Forelimb muscle (tissue), 1 donor: ENCODE measurements at places on chromosomes 7 and 10. TPM values are rescaled to one million over a fixed set of nuclear protein-coding genes. Genes with fewer than 3 reads are reported as not detected.

DNA sequence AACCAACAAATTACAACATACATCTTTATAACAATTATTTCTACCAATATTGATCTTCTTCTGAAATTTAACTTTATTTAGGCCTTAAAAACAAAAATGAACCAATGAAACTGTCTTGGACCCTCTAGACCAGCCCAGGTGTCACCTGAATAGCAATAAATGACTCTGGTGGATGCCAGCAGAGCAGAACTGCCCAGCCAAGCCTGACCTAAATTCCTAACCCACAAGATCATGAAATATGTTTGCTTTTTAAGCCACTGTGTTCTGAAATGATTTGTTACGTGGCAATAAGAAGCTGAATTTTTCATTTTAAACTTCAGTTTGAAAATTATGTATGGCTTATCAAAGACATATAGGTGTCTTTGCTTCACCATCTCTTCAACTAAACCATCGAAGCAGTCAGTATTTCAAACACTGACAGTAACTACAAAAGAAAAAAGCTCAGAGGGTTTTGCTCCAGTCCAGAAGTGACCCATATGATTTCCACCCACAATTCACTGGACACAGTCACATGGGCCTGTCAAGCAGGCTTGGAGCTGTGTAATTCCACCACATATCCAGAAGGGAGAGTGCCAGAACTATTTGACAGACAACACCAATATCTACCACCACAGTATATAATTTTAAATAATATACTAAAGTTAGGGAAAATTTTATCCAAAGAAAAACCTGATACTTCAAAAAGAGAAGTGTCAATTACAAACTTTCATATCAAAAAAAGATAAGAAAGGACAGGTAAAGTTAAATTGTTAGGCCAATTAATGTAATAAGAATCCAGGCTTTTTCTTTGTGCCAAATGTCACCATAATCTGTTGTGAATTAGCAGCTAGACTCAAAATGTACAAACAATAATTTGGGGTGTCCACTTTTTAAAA lies 94.5 kb downstream of the KMT2C start:
- peak; percentile 11 for DNase-seq

DNA sequence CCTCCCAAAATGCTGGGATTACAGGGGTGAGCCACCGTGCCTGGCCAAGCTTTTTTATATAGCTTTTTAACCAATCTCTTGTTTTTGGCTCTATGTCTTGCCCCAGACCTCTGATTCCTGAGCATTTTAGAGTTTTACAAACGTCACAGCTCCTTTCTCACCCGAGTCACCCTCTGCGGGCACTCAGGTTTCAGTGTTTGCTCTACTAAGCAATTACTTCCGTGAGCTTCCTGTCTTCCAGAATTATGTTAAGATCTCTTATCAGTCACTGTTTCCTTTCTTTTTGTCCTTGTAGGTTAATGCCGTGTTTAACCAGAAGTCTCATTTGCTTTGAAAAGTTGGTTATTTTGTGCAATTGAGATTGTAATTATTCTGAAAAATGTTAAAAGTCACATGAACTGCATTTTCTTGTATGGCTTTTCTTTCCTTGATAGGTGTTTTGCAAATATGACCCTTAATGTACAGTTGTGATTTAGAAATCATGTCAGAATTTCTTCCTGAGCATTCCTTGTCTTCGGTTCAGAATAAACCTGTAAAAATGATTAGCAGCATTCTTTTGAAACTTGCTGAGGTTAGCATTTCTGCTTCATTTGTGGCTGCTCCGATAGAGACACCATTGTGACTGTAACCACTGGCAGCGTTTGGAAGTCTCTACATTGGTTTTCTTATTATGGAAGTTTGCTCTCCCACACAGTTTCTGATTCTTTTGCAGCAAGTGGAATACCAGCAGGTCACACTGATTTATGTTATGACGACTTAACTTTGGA lies 4.5 kb upstream of the HKDC1 start:
- no peak for DNase-seq

The H2BK1 gene
- not detected for polyA plus RNA-seq

GRCh38 chr7:131774419-131775220 lies 218.2 kb upstream of the PODXL start:
- DNase-seq: no peak

DNA sequence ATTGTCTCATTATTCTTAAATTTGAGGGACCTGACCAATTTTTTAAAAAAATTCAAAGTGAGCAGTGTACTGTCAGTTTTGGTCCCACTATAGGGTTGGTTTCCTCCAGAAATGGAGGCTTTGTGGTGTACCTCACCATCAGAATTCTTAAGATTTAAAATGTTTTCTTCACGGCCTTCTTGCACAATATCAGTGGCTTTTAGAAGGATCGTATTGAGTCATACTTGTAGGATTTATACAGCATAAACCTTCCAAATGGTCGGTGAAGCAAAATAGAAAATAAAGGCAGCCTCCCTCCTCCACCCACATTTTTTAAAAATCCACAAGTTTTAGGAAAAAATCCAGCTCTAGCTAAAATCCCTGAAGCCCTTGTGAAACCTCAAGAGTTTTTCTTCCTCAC lies 126.4 kb downstream of the RNLS start:
- DNase-seq: no peak

The ANK3 gene
- 144 TPM for polyA plus RNA-seq

The CALML3 gene
- polyA plus RNA-seq: 0.09 TPM

GRCh38 chr10:125149680-125150047 lies 10.7 kb downstream of the CTBP2 start:
- no peak for DNase-seq

The VIPR2 gene
- polyA plus RNA-seq: 9.4 TPM

The EGR2 gene
- 2.5 TPM for polyA plus RNA-seq

DNA sequence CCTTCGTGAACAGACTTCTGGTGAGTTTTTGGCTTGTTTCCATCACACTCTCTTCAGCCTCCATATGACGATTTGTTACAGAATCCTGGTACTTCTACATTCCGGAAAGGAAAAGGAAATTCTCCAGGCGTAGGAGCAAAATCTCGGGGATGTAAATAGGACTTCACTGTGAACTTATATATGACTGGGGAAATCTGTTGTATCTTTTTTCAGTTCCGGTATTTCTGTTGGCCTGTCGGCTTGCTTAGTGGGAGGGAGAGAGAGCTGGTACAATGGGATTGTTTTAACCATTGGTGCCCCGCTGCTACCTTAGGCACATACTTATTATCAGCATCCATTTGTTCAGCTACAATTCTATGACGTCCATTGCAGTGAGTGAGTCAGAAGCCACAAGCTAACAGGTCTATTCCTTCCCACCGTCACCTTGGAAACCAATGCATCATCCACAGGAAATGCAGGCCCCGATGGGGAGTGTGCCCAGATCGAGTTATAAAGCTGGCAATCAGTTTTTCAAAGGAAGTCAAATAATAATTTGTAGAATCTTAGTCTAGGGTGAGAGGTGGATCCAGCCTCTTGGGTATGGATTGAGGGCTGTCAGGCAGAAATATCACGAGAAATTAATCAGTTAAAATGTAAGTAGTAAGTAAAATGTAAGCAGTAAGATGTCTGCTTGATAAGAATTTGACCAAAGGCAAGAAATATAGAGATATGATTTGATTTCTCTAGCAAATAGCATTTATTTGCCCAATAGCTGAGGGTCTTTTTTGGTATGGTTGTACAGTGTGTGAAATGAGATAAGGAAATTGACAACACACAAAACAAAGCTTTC lies 92.0 kb upstream of the MKLN1 start:
- no peak for DNase-seq

DNA sequence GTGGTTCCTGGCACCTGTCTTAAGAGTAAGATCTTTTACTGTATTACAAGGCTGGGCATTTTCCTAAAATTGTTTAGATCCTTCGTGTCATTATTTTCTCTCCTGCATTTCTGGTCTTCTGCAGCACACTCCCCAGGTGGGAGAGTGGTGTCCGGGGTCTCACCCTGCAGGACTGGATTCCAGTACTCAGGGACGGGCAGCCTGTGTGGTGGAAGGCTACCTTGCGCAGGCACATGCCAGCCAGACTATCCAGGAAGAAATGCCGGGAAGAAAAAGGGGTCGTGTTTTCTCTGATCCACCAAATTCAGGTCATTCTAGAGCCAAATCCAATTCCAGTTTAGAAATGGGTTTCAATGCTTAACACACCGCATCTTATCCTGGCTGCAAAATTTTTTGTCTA lies 27.7 kb downstream of the CNPY1 start:
- no peak for DNase-seq

DNA sequence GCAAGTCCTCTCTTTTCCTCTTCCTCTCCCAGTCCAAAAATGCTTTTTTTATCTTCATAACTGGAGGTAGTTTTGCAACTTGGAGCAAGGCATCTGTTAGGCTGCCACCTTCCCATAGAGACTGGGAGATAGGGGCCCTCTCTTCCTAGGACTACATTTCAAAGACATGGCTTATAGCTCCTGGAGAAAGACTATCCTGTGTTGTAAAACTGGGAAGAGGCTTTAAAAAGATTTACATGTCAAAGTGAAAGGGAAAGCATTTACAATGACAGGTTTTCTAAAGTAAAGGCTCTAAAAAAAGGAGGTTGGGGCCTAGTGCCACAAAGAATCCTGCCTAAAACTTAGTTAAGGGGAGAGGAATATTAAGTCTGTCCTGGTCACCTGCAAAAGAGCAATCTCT lies 82.2 kb upstream of the SEMA3E start:
- DNase-seq: no peak

- DNase-seq: no peak
These were observed 228.8 kb upstream of the CSTF2T start for GRCh38 chr10:51928162-51928561.

- DNase-seq: no peak
These were observed 177.9 kb upstream of the MGMT start for GRCh38 chr10:129288999-129289584.

DNA sequence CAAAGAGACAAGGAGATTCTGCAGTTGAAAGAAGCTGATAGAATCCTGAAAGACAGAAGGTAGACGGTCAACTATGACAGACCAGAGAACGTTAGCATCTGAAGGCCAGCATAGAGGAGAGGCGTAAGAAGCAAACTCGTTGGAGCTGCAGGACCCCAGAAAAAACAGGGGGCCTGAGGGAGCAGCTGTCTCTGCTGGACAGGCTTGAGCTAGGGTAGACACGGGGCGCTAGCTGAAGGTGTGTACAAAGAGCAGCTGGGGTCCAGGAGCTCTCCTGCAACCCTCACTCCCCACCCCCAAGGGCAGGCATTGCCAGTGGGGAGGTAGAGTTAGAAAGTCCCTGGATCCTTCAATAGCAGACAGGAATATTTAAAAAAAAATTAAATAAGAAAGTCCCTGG lies 14.6 kb upstream of the GDI2 start:
- DNase-seq: no peak

GRCh38 chr7:54792383-54792782 lies 33.4 kb upstream of the SEC61G start:
- DNase-seq: no peak

GRCh38 chr7:116447436-116447835 lies 52.1 kb upstream of the CAV2 start:
- no peak for DNase-seq

- DNase-seq: no peak
These were observed 63.5 kb downstream of the LHPP start for GRCh38 chr10:124524991-124525653.

GRCh38 chr10:1548146-1548545 lies 189.2 kb downstream of the ADARB2 start:
- no peak for DNase-seq

GRCh38 chr10:81548160-81548559 lies 326.8 kb upstream of the NRG3 start:
- DNase-seq: no peak

The RAB19 gene
- not detected for polyA plus RNA-seq

DNA sequence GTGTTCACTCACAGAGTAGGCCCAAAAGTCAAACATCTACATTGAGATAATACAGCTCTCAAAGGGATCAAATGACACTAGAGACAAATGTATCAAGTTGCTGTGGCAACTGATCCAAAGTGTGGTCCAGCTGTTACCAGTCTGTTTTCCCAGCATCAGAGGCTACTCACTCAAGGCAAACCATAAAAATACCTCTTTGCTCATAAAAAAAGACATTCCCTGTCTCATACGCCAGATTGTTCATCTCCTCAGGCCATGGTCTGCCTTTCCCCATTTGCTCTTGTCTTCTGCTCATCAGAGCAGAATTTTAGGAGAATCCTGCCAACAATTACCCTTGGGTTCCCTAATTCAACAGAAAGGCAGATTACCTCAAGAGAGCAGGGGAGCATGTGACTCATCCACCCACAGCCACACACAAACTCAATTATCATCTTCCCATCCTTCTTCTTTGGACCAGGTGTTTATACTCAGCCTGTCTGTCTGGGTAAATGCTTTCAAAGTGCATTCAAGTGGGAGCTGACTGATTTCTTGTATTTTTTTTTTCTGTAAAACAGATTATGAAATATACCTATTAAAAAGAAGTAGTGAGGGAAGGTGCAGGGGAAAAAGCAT lies 226.5 kb upstream of the HPS1 start:
- DNase-seq: no peak

GRCh38 chr10:22317076-22317370 lies 835 bp downstream of the COMMD3 start:
- no peak for DNase-seq

The OR2A7 gene
- 1.5 TPM for polyA plus RNA-seq

DNA sequence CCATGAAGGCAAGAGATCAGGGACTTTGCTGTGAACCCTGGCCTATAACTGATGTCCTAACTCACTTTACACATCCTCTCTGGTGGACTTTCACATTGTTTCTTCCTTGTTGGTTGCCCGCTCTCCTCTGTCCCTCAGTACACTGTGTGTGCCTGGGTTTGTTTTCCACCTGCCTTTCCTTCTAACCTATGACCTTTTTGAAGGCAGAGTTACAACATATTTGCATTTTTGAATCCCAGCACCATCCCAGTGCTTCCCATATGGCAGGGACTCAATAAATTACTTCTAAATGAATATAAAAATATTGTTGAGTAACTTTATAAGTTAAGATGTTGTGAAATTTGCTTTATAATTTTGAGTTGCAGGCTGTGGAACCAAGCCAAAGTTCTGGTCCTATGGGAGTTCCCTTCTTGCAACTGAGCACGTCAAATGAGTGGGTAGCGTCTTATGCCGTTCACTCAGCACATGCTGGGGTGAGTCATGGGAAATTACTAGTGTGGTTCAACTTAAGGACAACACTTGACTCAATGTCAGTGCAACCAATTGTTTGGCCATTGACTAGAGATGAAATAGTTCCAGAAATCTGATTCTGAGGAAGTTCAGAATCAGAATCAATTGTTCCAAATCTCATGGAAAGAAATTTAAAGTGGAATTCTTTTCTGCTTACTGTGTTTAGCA lies 250.9 kb downstream of the TWIST1 start:
- peak; percentile 68 for DNase-seq

DNA sequence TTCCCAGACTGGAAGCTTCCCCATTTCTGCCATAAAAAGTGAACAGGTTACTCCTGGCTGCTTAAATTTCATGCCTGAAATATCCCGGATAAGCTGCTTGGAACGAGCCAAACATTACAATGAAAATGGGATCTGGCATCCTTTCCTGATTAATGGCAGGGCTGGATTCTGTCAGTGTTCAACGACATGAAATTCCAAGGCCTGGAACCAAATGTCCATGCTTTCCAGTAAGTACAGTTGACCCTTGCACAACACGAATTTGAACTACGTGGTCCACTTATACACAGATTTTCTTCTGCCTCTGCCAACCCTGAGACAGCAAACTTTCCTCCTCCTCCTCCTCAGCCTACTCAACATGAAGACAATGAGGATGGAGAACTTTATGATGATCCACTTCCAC lies 65.4 kb downstream of the SGMS1 start:
- DNase-seq: no peak

- DNase-seq: no peak
These were observed 485.8 kb downstream of the PLXNA4 start for GRCh38 chr7:132090444-132090843.

GRCh38 chr7:45000093-45001032 lies at the start of gene CCM2:
Gene CCM2, plus strand, starts transcription at chr7:45000201. Its CDS starts 133 bp downstream, at chr7:45000334.
- no peak for DNase-seq
